Fibroblast of upper back skin (primary cell): ENCODE measurements at places on chromosomes 6 and 20.
A peak's percentile ranks its signal among the peaks of the same experiment; 100 is the strongest.

- DNase-seq = no peak
Observed at GRCh38 chr6:34568341-34569201, 12.4 kb upstream of the SPDEF start.

- DNase-seq = peak; percentile 32
Observed at GRCh38 chr6:143007646-143008045, 53.0 kb upstream of the AIG1 start.

- DNase-seq = no peak
Observed at GRCh38 chr20:62349556-62350097, 17.5 kb downstream of the LAMA5 start.

DNA sequence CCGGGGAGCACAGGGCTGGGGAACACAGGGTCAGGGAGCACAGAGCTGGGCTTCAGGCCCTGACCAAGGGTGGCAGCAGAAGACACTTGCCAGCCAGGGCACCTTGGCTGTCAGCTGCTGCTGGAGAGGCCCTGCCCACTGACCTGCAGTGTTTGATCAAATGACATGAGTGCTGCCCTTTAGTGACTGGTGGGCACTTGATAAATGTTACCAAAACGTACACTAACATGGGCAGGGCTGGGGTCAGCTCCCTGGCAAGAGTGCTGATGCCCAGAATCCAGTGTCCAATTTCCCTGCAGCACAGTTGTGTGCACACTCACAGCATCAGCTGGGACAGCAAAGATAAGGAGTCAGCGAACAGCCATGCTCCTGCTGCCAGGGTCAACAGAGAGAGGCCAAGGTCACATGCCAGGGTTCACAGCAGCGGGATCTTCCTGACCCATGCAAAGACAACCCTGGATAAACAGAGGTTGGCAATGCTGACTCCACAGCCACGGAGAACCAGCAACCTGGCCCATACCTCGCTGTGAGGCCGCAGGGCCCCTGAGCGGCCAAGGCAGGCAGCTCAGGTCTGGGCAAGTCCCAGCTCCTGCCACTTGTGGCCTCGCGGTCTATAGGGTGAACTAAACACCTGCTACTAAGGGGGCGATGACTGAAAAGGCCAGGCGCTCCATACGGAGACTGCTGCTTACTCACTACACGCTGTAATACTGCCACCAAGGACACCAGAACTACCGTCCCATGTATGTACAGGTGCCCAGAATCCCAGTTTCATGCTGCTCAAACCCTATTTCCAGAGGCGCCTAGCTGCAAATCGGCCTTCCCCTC lies 46.3 kb downstream of the NINL start:
- DNase-seq = no peak

DNA sequence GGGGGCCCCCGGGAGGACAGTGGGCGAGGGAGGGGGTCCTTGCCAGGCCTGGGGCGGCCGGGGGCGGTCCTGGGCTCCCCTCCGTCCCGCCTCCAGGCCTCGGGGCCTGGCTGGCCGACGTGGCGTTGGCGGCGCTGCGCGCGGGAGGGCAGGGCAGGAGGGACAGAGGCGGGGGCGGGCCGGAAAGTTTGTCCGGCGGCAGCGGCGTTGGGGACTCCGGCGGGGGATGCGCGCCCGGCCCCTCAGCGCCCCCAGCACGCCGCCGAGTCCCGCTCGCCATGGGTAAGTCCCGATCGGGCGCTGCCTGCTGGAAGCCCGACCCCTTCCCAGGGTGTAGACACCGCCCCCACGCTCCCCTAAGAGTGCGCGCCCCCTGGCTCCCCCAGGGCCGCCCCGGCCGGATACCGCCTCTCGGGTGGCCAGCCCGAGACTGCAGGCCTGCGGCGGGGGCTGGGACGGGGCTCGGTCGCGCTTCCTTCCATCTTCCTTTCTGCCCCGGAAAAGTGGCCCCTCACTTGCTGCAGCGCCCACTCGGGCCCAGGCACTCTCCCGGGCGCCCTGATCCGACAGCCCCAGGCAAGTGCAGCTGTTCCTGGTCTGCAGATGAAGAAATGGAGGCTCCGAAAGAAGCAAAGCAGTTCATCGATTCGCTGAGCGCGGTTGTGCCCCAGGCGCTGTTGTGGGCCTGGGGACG lies at the start of gene SLC2A10:
Gene SLC2A10 (plus strand): TSS at position 191 of the 694 bp plus-strand sequence. CDS start 88 bp downstream, at position 279.
- DNase-seq = peak; percentile 59

GRCh38 chr6:37602346-37602745 lies 95.3 kb downstream of the MDGA1 start:
- DNase-seq = peak; percentile 62
